Activated CD4-positive, alpha-beta T cell treated with anti-CD3 and anti-CD28 coated beads for 36 hours (primary cell): ENCODE measurements at places on chromosomes 13 and 19.

- H3K27me3 ChIP-seq, result no peaks in the 10 kb centered on the region
- peaks cover 21% of the 10 kb centered on the region for H3K36me3 ChIP-seq
- no peak for DNase-seq
- H3K27ac ChIP-seq, result no peak overlapping the region
- peaks cover 18% of the 10 kb centered on the region for H3K4me1 ChIP-seq
Measured at GRCh38 chr13:28297341-28297740, 159.0 kb downstream of the PAN3 start.

GRCh38 chr19:11382898-11383705, 1.0 kb downstream of the EPOR start:
- DNase-seq, result peak; percentile 73
- peaks cover 35% of the 10 kb centered on the region for H3K4me1 ChIP-seq
- peak overlapping the region; percentile 75 for H3K4me3 ChIP-seq
- H3K36me3 ChIP-seq, result peaks cover 2% of the 10 kb centered on the region
- peaks cover 14% of the 10 kb centered on the region for H3K27me3 ChIP-seq
- no peak overlapping the region for H3K27ac ChIP-seq

- H3K27ac ChIP-seq, result no peak overlapping the region
- no peak overlapping the region for H3K4me3 ChIP-seq
- no peak for DNase-seq
- peaks cover 8% of the 10 kb centered on the region for H3K27me3 ChIP-seq
Measured at GRCh38 chr13:110173247-110173818, 133.6 kb downstream of the COL4A1 start.

DNA sequence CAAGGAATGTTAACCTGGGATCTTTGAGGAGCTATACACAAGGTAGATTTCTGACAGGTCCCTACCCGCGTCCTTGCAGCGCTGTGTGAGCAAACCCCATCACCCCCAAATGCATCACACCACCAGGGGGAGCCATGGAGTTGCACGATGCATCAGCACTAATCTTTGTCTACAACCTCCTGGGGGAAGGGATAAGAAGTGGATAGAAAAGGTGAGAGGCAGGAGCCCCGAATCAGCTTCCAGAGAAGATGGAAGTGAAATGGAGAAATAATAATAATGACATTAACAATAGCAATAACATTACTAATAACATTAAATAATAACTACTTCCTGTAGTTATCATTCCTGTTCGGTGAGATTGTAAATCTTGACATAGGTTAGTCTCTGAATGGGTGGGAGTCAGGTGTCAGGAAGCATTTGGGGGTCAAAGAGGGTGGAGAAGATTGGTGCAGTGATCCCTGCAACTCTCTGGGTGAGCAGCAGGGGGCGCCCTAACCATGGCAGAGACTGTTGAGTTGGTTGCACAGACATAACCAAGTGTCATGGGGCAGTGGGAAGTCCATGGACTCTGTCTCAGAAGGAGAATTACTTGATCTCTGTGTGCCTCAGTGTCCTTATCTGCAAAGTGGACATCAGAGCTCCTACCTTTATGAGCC, 16.5 kb downstream of the SIGLEC7 start:
- H3K36me3 ChIP-seq, result no peaks in the 10 kb centered on the region
- no peak overlapping the region for H3K4me3 ChIP-seq
- H3K27ac ChIP-seq, result no peak overlapping the region

DNA sequence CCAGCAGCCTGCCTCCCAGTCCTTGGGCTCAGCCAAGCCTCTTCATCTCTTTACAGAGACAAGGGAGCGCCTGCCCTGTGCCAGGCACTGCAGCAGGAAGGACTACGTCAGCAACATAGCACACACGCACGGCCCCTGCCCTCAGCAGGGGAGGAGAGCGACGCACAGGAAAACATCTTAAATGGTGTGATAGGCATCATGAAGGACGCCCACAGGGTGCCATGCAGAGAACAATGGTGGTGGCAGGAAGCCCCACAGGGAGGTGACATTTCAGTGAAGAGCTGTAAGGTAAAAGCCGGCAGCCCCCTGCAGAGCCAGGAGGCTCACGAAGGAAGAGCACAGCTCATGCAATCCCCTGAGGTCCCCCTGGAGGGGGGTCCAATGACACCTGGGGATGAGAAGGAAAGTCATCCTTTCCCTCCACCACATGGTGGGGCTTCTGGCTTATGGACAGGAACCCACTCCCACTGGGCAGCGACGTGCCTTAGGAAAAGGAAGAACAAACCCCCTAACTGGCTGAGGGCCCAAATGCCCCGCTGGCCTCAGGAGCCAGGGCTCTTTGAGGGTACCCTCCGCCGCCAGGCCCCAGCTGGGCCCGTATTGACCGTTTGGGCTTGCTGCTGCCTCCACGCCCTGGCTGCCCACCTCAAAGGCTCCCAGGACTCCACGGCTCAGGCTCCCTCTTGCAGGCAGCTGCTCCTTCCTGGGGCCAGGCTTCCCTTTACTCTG, 37.3 kb upstream of the C13orf42 start:
- H3K36me3 ChIP-seq, result no peaks in the 10 kb centered on the region
- peaks cover 6% of the 10 kb centered on the region for H3K4me1 ChIP-seq
- H3K4me3 ChIP-seq, result no peak overlapping the region
- DNase-seq, result peak; percentile 45
- no peak overlapping the region for H3K27ac ChIP-seq
- H3K27me3 ChIP-seq, result peaks cover 19% of the 10 kb centered on the region

DNA sequence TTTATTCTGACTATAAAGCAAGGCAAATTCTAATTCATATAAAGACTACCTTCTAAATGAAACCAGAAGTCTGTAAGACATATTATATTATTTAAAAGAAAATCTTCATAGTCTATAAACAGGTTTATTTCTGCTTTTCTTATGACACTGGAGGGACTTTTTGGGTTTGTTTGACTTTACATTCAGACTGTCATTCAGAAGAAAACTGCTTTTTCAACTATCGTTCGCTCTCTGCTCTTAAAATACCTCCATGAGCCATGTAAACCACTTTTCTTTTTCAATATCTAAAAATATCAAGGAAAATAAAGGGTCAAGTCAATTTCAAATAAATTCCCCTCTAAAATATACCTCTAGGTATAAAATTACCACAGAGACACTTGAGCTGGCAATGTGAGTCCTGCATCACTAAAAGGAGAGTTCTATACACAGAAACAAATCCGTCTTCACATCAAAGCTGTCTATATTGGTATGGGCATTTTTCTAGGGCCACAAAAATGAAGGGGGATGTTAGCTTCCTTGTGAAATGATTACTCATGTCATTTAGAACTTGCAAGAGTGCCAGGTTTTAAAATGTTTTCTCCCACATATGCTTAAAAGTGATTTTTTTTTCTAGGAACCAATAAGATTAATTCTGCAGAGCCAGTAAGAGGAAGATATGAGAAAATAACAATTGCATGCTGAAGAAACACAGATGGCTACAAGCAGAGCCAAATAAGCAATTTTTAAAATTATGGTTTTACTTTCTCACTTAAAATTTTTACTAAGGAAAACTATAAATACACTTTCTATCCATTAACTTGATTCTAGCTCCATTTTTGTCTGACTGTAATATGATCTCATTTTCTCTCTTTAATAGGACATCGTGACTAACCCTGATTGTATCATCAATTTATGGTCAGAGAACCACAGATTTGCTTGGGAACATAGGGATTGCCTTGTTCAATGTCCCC, 181.8 kb downstream of the TBC1D4 start:
- peaks cover 39% of the 10 kb centered on the region for H3K36me3 ChIP-seq
- DNase-seq, result no peak
- no peaks in the 10 kb centered on the region for H3K27me3 ChIP-seq
- peaks cover 56% of the 10 kb centered on the region for H3K4me1 ChIP-seq
- peak overlapping the region; percentile 70 for H3K27ac ChIP-seq
